ENCODE measurements at places on chromosomes 7 and 10.

DNA sequence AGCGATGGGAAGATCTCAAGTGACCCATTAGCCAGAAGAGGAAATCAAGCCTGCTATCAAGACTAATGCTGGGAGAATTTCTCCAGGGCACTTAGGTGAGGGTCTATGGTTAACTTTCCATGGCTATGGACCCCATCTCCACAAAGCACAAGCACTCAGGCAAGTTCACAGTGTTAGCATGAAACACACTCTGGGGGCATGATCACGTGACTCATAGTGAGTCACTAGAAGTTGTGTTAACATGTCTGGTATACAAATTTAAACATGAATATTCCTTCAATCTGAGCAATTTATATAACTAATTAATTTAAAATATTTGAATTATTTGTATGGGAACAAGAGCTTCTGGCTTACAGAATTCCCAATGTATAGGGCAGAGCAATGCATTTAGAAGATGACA, 131.8 kb downstream of the FAM204A start:
- peak; percentile 6 for DNase-seq

DNA sequence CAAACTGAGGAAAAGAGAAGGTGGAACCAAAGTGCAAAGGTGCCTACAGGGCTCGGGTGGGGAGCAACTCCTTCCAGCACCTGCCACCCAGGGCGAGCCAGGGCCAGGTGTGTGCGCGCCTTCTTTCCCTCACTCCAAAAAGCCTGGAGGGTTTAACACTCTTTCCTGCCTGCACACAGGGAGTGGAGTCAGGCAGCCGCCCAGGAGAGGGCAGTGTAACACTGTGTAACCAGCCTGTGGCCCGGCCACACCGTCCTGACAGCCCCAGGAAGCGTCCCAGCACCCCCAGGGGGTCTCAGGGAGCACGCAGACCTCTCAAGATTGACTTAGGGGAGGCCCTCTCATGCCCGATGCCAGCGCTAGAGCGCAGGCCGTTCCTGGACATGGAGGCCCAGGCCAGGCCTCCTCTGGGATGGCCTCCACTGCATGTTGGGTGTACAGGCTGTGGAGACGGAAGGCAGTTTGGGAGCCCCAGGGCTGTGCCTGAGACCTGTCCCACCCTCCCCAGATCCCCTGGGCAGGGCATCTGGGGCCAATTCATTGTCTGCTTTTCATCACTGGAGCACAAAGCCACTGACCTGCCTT, 13.4 kb downstream of the BRI3 start:
- DNase-seq = peak; percentile 49

- no peak for DNase-seq
Measured at GRCh38 chr7:94921911-94922310, 14.5 kb downstream of the PPP1R9A start.

- DNase-seq = no peak
Measured at GRCh38 chr7:50856231-50856630, 73.5 kb upstream of the GRB10 start.

- no peak for DNase-seq
Measured at GRCh38 chr7:90224195-90224594, 12.7 kb downstream of the STEAP2 start.

DNA sequence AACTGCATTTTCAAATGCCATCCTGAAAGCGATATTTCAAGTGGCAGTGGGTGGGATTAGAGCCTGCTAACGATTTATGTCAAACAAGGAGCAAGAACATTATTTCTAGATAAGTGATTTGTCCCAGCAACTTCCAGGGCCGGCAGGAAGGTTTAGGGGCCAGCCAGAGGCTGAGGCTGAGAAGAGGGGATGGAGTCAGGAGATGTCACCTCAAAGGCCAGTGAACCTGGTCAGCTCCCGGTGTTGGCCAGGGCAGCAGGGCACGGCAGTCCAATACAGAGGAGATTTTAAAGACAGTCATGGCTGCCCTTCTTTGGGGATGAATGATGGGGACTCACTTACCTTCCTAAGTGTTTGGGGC, 105.7 kb upstream of the PPIF start:
- no peak for DNase-seq

DNA sequence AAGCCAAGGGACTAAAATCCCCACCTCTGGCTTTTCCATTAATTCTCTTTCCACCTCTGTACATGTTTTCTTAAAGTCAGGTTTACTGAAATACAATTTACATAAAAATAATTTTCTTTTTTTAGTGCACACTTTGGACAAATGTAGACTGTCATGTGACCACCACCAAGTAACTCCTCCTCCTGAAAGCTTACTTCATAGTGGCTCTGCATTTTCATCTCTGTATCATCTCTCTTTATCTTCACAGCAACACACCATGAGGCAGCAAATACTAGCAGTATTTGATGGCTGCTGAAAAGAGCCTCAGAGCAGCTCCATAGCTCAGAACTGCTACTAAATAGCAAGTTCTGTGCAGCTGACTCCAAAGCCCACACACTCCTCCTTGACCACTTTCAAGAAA, 17.3 kb downstream of the WDFY4 start:
- DNase-seq = no peak

- DNase-seq = no peak
Measured at GRCh38 chr10:24351961-24352360, 143.0 kb downstream of the KIAA1217 start.

- DNase-seq = no peak
Measured at GRCh38 chr10:125162120-125162931, 2.0 kb upstream of the CTBP2 start.

GRCh38 chr10:130181858-130182257, 45.7 kb downstream of the GLRX3 start:
- DNase-seq = no peak

- no peak for DNase-seq
Measured at GRCh38 chr7:41612798-41613197, 90.1 kb downstream of the INHBA start.

DNA sequence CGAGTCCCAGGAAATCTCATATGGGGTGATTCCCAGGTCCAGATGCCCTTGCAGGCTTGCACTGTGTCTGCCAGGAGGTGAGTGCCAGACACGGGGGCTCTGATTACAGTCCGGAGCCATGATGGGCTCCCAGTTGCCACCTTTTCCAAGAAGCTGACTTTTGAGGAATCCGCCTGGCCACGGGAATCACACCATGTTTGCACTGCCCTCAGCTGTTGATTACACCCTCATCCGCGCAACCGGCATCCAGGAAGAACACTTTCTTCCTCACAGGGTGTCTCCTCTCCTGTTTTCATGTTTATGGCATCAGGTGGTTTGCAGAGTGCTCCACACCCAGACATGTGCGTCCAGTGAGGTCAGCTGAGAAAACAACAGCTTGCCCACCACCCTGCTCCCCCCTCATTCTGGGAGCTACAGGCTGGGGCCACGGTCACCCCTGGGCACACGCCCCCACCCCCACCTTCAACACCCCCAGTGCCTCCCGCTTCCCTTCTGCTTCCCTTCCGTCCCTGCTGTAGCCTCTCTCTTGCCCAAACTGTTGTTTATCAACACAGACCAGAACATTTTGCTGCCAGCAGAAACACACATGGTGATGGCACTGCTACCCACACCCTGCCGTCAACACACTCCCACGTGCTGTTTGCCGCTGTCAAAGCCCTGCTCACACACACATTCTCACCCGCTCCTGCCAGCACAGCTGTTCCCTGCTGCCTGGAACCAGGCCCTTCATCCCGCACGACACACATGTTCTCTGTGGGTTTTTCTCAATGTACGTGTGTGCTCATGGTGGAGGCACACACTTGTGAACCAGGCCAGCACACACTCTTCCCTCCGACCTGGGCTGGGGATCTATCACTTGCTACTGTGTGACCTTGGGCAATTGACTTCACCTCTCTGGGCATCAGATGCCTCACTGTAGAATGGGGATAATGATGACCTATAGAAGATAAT, 35.8 kb downstream of the DDIT4 start:
- peak; percentile 90 for DNase-seq

DNA sequence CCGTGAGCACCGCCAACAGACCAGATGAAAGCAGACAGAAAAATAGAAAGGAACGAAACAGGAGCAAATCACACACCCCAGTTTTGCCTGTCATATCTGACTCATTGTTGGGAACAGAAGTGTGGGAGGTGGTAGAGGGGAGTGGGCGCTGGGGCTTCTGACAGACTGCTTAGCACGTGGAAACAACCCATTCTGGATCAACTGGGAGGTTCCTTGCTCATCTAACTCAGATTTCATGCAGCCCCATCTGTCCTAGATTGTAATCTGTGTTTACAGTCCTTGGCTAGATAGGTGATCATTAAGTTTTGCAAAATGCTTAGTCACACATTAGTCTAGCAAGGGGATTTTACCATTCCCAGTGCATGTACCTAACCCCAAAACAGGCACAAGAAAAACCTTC, 154.1 kb downstream of the NRP1 start:
- no peak for DNase-seq

DNA sequence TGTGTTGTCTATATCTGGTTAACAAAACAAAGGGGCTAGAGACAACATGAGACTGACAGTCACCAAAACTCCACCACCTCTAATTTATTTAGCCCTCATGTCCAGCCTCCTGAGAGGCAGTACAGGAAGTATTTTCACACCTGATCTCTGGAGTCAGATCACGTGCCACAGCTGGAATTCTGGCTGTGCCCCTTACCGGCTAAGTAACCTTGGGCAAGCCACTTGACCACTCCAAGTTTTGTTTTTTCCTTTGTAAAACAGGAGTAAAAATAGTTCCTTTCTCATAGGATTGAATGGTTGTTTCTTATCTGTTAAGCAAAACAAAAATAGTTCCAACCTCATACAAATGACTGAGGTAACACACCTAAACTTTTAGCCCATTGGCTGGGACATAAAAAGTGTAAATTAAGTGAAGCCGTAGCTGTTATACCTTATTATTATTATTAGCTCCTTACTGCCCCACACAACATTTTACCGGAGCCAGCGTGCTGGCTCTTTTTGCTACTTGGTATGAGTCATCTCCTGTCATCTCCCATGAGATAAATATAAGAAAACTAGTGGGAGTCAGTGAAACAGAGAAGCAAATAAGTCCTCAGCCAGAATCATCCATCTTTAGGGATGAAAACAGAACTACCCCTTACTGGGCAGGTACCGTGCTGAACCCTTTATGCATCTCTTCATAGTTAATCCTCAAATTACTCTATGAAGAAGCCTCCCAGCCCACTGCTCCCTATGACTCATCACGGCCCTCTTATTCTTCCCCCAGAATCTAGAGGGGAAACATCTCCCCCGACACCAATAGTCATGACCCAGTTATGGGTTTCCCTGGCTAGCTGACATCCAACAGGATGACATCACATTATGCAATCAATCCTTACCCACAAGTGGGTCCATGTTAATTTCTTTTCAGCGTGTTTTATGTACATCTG, 44.9 kb downstream of the PPP1R3C start:
- DNase-seq = peak; percentile 85

DNA sequence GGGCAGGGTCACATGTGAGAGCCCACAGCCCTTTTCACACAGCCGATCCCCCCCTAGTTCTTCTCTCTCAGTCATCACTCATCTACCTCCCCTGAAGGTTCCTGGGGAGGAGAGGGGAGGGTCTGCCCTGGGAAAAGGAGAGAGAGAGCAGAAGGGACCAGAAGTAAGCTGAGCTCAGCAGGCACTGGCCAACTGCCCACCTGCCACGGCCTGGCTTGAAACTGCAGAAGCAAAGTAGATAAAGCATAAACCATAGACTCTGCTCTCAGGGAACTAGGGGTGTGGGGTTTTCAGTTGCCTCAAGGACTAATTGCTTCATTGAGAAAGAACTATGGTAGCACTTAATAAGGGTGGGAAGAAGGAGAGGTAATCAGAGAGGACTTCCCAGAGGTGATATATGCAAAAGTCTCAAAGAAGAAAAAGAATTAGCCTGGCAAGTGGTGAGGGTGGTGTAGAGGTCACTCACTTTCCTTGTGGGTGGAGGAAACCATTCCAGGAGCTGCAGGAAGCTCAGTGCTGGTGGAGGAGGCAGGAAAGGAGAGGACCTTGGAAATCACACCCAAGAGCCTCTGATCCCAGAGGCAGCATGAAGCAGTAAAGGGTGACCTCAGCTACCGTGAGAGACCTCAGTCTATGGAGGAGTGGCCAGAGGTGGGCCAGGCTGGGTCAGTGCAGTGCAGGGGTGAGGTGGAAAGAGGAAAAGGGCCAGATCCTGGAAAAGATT, 17.2 kb downstream of the PILRA start:
- DNase-seq = no peak

GRCh38 chr7:90701021-90701420, 104.9 kb downstream of the CDK14 start:
- DNase-seq = no peak

DNA sequence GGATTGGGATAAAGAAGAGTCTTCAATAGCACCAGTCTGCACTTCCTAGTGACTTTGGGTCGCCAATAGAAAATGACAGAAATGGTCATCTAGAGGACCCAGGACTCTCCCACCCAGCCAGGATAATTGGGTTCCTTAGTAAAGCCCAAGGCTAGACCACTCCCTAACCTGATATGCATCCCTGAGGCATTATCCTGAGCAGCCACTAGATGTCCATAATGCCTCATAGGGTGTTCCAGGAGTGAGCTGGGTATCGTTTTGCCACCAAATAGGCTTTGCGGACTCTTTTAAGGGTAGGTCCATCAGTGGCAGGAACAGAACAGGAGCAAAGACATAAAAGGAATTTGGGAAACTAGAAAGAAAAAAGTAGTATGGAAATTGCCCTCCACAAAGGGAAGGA, 4.5 kb upstream of the LRRC4 start:
- DNase-seq = peak; percentile 58

DNA sequence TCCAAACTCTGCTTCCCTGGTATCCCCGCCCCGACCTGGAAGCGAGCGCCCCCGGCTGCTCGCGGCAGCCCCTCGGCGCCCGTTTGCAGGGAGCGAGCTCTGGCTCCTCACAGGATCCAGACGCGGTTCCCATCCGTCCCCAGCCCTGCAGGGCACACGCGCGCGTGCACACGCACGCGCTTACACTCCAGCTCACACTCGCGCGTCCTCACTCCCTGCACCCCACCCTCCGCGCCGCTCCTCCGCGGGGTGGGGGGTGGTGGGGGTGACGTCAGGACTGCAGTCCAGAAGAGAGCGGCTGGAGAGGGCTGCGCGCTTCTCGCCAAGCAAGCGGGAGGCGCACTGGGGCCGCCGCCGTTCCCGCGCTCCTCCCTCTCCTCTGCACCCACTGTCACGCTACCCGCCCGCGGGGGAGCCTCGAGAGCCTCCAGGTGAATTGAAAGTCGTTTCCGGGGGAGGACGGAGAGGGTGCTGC, 255.6 kb downstream of the OTUD1 start:
- DNase-seq = no peak

- no peak for DNase-seq
Measured at GRCh38 chr7:69047151-69047754, 551.0 kb upstream of the AUTS2 start.

DNA sequence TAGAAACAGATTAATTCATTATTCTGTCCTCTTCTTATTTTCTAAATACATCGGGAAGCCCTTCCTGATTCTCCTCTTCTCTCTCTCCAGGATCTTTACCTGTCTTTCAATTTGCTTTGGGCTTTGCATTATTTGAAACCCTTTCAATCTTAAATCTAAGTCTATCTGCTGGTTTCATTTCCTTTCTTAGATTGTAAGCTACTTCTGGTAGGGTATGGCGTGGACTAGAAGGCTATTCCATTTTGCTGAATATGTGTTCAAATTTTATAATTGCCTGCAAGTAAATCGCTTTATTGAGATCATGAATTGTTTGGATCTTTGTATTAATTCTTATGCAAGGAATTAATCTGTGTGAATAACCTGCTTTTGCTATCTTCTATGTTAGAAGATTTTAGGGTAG, 11.1 kb downstream of the STAM start:
- DNase-seq = no peak
